ENCODE measurements at places on chromosomes 5 and 9.

DNA sequence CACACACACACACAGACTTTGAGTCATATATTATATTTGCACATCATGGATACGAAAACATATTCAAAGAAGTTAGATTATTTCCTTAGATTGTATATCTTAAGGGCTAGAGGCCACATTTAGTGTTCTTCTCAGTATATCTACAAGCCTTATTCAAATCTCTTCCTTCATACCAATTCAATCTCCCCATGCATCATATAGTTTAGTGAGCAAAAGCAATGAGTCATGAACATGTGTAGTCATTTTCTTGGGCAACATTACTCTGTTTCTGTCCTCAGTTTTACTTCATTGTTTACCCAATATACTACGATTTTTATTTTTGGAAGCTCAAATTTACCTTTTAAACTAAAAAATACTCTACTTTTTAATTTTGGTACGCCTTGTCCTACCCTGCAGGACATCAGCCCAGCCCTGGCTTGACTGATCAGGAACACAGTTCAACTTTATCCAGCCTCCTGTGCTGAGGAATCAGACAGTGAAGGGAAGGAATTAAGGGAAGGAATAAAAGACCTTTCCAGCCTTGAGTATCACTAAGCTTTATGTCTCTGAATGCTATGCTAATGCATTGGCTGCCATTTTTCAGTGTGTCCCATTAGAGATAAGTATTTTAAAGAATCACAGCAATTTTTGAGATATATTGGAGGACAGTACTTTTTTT, 101.7 kb upstream of the FST start:
- peak; percentile 56 for DNase-seq

DNA sequence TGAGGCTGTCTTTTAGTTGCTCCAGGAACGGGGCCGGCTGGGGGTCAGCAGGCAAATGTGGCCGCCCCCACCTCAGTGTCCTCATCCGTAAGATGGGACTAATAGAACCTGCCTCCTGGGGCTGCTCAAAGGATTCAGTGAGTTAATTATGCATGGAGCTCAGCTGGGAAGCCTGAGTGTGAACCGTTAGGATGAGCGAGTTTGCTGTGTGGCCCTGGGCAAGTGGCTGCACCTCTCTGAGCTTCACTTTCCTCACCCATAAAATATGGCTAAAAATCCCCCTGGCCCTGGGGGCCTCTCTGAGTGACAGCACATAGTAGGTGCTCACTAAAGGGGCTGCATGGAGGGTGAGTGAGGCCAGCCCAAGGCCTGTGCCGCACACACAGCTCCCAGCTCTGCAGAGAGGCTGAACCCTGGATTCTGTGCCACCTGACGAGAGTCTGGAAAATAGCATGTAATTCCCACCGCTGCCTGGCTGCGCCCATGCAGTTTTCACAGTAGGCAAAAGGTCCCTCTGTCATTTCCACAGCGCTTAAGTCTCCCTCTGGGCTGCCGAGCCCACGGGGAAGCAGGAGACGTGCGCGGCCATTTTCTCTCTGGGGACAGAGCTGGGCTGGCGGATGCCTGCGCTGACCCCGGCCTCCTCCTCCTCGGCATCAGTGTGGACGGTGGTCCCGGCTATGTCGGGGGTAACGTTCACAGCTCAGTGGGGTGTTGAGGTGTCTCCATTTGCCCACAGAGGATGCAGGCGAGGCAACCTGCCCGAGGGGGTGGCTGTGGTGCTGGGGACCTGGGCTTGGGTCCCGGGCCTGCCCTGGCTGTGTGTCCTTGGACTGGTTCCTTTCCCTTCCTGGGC, 18.2 kb downstream of the ASS1 start:
- no peak for DNase-seq

- no peak for DNase-seq
These were observed 27.5 kb downstream of the STK10 start for GRCh38 chr5:172160506-172160905.

- DNase-seq, result peak; percentile 60
These were observed 34.9 kb upstream of the FOXI1 start for GRCh38 chr5:170070556-170071412.

DNA sequence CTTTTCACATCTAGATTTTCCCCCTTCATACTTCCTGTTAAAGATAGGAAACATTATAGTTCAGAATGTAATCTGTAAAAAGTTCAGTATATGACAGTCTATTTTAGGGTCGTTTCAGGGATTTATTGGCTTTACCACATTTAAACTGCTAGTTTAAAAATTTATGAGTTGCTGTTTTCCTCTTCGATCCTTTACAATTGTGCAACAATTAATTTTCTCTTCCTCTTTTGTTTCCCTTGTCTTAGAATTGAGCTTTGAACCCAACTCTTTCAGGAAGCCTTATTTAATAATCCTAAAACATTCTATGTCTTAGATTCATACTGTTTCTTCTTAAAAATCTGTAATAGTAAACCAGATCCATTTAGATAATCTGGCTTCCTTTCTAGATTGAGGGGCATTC, 16.4 kb downstream of the ZSWIM6 start:
- no peak for DNase-seq

- peak; percentile 1 for DNase-seq
These were observed 44.5 kb downstream of the SMC5 start for GRCh38 chr9:70303268-70303667.

DNA sequence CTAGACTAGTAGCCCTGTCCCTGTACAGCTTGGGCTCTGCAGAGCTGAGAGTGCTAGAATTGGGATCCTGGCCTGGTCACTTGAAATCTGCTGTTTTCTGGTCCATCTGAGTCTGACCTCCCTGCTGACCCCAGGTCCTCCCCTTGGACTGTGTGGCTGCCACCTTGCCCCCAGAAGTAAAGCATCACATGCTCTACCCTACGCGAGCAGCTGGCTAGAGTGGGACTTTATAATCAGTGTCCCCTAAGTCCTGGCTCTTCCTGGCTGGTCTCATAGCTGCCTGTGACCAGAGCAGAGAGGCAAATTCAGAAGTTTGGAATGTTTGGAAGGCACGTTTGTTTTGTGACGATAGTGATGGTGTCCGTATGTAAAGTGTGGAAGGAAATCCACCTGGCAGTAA, 81.0 kb downstream of the ARHGEF28 start:
- no peak for DNase-seq

DNA sequence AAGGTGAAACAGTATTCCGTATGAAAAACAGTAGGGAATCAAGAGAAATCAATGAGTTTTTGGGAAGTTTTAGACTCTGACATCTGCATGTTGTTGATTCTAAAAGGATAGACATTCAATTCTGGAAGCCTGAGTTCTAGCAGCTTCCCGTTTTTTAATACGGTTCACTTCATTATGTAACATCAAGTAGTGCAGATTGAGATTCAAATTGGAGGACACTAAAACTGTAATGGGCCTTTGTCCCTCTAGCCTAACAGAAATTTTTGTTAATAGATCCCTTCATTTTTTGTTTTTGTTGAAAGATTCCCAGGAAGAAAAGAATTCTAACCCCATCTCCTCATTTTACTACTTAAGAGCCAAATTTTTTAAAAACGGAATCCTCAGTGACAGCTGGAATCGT, 384.6 kb downstream of the SH3GL2 start:
- no peak for DNase-seq

DNA sequence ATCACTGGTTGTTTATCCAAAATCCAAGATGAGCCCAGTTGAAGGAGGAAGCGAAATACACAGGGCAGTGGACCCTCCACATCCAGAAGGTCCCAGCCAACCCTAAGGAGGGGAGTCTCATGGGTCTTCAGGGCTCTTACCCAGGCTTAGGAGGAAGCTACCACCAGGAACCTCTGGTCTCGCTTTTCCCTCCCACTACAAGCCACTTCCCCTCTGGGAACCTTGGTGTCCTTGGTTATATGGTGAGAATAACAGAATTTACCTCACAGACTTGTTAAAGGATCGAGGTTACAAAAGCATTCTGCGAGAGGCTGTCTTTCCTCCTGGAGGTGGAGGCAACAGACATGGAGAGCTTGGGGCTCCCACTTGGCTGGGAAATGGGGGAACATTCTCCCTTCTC, 3.4 kb downstream of the HIGD2A start:
- no peak for DNase-seq

All from MCF 10A (cell line).